ENCODE measurements at places on chromosomes 5 and 9.

DNA sequence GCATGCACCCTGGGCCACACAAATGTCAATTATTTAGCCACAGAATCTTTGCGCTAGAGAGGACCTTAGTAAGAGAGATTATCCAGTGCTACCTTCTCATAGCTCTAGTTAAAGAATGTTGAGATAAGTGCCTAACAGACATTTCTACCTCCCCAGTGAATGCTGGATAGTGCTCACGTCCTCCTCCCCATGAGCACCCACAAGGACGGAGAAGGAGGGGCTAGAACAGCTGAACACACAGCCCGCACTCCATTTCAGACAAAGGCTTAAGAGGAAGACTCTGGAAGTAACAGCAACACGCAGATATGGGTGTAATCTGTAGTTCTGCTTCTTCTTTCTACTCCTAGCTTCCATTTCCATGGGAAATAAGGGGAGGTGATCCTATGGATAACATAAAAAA, 120.5 kb downstream of the FEM1C start:
- no peak for DNase-seq

GRCh38 chr9:21029661-21030060, 1.8 kb downstream of the HACD4 start:
- DNase-seq: peak; percentile 11

DNA sequence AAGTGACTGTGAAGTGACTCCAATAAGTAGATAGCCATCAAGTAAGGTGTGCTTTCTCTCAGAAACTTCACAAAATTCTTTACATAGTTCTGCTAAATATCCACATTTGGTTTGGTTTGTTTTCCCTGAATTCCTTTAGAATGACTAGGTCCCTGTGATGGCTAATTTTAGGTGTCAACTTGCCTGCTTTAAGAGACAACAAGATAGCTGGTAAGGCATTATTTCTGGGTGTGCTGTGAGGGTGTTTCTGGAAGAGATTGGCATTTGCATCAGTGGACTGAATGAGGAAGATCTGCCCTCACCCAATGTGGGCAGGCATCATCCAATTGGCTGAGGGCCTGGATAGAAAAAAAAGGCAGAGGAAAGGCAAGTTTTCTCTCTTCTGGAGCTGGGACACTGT, 8.3 kb upstream of the PTBP3 start:
- no peak for DNase-seq

GRCh38 chr9:87725900-87726709, at the start of gene CTSL:
TSS of gene CTSL (plus strand) at chr9:87726119. CDS start at chr9:87727604, 1,485 bp downstream.
- peak; percentile 42 for DNase-seq

DNA sequence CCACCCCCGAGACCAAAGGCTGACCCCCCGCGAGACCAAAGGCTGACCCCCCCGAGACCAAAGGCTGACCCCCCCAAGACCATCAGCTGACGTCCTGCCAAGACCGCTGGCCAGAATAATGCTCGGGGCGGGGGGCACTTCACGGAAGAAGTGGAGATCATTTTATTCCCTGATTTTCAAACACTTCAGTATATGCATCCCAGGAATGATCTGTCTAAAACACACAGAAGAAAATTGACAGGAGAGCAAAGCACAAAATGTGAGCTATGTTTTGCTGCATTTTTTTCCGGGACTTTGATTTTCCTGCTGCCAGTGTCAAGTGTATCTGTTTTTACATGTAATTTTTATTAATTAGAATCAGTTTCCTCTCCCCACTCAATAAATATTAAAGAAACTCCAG, 67.1 kb downstream of the ADAMTS2 start:
- DNase-seq: no peak

DNA sequence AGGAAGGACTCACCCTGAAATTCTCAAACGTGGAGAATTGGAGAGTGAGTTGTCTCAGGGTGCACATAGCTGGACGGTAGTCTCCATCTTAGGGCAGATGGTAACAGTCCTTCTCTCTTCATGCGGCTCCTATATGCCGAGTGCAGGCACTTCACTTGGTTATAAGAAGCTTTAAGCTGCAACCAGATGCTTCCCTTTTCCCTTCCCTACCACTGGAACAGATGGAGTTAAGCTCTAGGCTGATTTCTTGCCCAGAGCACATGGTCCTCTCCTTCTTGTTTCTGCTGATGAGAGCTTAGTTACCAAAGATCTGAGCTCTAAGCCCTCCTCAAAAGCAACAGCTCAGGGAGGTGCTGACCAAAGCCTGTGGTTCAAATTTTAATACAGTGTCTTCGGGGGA, 355.7 kb downstream of the ARHGEF28 start:
- DNase-seq: no peak

DNA sequence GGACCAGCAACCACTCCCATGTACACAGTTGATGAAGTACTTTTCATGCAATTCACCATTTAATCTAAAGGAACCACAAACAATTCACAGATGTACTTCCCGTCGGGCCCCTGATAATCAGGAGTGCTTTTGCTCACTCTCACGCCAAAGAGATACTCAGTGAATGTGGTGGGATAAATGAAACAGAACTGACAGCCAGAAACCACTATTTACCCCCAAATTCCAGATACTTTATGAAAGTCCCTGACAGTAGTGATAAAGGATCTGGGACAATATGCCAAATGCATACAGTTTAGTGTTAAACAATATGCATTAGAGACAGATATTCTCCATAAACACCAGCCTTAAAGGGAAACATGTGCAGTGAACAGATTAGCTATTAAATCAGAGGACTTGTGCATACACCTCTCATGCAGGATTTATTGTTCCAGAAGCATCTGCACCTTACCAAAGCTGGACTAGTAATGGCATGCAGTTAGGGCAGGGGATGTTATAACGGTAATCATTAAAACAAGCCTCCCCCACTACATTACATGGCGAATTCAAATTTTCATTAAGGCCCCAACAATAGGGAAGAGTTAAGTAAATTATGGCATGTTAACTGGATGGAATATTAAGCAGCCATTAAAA, 74.0 kb upstream of the SLC25A51 start:
- no peak for DNase-seq

DNA sequence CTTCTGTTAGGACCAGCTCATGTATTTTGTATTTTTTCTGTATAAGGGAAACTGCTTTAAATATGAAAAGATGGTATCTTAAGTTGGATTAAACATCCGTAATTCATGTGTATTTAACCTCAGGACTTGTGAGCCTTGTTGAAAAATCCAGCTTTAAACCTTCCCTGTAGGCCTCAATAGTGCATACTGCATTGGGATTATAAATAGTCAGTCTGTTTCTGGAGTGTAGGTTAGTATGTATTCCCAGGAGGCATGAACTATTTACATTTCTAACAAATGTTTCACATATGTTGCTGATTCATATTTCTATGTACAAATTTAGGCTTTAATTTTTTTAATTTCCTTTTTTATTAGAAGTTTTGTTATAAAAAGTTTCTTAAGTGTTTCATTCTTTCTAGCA, 137.9 kb upstream of the GRHPR start:
- no peak for DNase-seq

DNA sequence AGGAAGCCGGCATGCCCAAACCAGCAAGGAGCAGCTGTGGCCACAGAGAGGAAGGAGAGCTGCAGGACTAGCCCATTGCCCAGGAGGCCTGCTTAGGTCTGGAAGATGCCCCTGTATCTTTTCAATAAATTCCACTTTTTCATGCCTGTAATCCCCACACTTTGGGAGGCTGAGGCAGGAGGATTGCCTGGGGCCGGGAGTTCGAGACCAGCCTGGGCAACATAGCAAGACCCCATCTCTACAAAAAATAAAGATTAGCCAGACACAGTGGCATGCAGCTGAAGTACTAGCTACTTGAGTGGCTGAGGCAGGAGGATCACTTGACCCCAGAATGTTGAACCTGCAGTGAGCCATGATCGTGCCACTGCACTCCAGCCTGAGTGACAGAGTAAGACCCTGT, 5.3 kb upstream of the TSC1 start:
- DNase-seq: no peak

DNA sequence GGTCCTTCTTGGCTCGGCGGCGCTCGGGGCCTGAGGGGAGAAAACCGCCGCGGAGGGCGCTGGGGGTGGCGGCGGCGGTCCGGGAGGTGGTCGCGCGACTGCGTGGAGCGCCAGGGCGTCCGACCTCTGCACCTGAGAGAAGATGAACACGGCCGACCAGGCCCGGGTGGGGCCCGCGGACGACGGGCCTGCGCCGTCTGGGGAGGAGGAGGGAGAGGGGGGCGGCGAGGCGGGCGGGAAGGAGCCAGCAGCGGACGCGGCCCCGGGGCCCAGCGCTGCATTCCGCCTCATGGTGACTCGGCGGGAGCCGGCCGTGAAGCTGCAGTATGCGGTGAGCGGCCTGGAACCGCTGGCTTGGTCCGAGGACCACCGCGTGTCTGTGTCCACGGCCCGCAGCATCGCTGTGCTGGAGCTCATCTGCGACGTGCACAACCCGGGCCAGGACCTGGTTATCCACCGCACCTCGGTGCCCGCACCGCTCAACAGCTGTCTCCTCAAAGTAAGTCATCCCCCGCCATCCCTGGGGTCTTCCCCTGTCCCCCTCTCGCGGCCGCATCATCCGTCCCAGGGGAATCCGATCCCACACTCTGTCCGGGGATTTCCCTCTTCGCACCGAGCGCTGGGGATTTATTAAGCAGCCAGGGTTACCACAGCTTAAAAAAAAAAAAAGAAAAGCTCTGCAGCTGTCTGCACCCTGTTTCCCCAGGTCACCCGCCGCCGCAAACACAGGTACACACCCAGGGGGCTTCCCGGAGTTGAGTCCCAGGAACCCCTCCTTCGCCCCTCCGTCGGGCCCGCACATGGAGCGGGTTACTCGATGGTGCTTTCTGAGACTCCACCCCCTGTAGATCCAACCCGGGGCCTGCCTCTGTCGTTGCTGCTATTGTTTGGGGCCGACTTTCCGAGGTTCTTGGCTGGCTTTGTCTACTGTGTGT, at the start of gene GTF3C4:
GTF3C4 (plus strand) TSS at position 8 of the 935 bp plus-strand sequence; CDS start at position 143, 135 bp downstream.
- peak; percentile 78 for DNase-seq

DNA sequence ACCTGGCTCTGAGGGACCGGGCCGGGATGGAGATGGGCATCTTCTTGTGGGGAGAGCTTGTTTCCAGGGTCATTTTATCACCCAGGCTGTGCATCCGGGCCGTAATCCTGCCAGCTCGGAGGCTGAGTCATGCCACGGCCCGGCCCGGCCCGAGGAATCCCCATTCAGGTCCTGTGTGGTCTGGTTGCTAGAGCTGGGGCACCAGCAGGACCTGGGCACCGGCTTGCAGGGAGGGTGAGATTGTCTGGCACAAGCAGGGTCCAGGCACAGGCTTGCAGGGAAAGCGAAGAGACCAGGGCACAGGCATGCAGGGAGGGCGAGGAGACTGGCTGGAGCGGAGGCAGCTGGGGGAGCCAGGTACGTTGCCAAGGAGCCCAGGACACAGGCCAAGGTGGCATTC, 106.8 kb downstream of the RXRA start:
- no peak for DNase-seq

- no peak for DNase-seq
Measured at GRCh38 chr9:69874301-69875060, 53.9 kb downstream of the CFAP95 start.
